GM03348 (cell line): ENCODE measurements at places on chromosomes 4 and X.

GRCh38 chrX:119466970-119467369 is 1.3 kb upstream of the SLC25A5 start:
- DNase-seq, result no peak

GRCh38 chr4:90904021-90904420 is 776.8 kb downstream of the CCSER1 start:
- DNase-seq, result no peak

- no peak for DNase-seq
Measured at GRCh38 chrX:97629597-97629985, 745.9 kb downstream of the RPA4 start.

- no peak for DNase-seq
Measured at GRCh38 chr4:3257103-3257555, 8.2 kb downstream of the MSANTD1 start.

GRCh38 chr4:112173593-112174558 is 28.6 kb downstream of the FAM241A start:
- DNase-seq, result peak; percentile 17

DNA sequence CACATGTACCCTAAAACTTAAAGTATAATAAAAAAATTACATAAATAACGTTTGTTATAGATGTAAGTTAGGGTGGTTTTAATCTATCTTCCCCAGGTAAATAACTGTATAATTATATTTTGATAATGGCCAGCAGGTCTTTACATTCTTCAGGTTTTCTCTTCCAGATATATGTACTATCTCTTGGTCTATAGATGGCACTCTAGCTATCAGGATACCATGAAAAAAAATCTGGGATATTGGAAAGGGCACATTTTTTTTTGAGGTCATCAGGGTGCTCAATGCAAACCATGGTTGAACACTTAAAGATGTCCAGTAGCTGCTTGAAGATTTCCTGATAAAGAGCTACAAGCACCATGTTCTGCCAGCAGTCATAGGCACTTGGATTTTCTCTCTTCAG is 15.6 kb upstream of the ADH4 start:
- no peak for DNase-seq
